ENCODE measurements at places on chromosomes 2 and 18.

DNA sequence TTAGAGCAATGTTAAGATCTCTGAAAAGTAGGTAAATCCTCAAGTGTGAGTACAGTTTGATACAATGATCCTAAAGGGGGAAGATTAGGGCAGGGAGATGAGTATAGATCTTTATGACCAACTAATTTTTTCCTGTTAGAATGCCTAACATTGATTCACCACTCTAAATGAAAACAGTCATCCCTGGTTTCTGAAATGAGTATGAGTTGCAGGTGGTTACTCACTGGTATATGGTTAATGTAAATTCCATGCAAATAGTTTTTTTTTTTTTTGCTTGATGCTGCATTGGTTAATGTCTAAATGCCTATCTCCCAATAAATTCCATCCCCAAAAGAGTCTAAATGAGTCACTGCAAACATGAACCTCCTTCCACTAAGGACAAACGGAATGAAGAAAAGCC, 55.0 kb upstream of the SERPINB2 start:
- DNase-seq, result no peak

GRCh38 chr2:167953776-167954175, 293.6 kb downstream of the STK39 start:
- no peak for DNase-seq

DNA sequence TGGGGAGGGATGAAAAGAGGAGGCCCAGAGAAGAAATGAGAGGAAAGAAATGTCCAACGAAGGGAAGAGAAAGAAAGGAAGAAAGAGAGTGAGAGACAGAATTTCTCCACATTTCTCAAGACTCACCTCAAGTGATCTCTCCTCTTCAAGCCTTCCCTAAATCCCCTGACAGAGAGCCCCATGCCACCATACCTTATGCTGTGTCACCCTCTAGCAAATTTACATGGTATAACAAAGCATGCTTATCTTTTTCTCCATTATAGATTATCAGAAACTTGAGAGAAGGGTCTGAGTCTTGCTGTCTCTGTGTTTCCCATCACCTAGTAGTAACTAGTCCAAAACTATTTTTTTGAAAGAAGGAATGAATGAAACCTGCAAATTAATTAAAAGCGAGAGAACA, 1208.4 kb downstream of the DPP10 start:
- DNase-seq, result no peak

GRCh38 chr2:170843656-170844055, 27.0 kb downstream of the GAD1 start:
- no peak for DNase-seq

- no peak for DNase-seq
Observed at GRCh38 chr2:114843963-114844362, 401.5 kb downstream of the DPP10 start.

- DNase-seq, result no peak
Observed at GRCh38 chr2:208496129-208496528, 89.5 kb downstream of the PTH2R start.

GRCh38 chr2:167478196-167478595, 589.9 kb downstream of the XIRP2 start:
- no peak for DNase-seq

- no peak for DNase-seq
Observed at GRCh38 chr2:30213326-30213725, 18.0 kb upstream of the LBH start.

DNA sequence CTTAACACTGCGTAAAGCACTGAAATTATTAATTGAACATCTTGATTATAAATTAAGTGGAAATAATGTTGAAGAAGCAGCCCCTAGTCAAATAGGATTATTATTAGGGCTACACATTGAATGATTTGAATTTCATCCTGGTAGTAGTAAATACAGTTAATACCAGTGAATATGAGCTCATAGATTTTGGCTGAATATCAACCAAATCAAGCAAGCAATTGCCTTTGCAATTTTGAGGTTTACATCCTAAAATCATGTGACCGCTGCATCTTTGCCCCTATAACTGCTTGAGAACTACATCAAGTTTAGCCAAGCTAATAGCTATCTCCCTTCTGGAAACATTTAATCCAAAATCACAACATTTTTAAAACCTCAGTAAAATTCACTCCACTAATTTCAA, 801.2 kb upstream of the PIK3C3 start:
- DNase-seq, result no peak

DNA sequence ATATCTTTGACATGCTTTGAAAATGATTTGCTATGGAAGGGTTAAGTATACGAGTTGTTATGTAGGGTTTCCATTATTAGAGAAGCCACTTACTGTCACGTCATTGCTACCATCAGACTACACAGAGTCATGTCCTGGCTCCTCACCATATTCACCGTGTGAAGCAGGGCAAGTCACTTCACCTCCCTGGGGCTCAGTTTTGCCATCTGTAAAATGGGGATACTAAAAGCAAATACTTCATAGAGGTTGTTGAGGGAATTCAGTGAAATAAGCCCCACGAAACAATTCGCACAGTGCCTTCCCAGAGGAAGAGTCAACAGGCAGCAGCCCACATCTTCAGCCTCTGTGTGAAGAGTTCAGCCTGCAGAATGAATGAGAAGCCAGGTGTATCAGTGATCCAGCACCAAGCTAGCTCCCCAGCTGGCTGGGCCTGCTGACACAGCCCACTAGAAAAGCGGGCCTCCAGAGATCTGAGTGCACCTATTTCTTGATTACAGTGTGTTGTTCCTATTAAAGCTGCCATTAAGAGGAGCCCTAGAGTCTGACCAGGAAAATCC, 3.4 kb downstream of the DIPK1C start:
- no peak for DNase-seq

- no peak for DNase-seq
Observed at GRCh38 chr2:74078466-74078865, 69.2 kb downstream of the BOLA3 start.

DNA sequence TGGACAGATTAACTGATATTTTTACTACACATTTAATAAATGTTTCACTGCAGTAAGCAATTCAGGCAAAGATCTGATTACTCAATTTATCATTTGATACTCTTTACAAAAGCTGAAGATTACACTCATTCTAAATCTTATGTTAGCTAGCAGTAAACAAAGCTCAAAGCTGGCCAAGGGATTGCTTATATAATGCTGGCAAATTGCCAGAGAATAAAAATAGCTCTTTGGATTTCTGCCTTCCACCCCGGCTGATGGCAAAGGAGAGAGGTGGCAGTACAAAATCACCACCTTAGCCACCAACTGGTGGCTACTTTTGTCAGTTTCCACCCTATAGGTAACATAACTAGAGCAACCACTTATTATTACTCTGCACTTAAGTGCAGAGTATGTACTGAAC, 320.5 kb downstream of the FSIP2 start:
- DNase-seq, result no peak

GRCh38 chr2:197516393-197516761, 511 bp downstream of the MOB4 start:
- no peak for DNase-seq

DNA sequence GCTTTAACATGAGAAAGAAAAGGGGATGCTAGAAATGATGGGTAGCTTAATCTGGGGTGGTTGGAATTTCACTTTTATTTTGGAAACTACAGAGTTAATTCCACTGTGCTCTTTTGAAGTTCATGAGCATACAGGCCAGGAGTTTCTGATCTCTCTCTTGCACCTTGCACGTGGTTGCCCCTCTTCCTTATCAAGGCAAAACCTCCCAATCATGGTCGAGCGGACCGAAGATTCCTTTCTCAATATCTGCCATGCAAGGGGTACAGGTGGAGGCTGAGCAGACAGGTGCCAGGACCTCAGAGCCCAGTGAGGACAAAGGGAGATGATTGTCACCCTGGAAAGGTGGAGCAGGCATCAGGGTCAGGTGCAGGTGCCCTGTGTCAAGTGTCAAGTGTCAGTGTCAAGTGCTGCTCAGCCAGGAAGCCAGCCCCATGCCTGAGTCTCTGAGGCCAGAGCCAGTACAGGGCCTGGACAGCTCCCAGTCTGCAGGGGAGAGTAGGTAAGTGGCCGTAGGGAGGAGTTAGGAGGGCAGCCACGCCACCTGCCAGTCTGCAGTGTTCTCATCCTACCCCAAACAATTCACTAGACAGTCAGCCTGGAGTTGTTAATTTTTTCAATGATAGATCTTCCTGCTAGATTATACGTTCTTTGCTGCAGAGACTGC, 42.2 kb downstream of the LPIN1 start:
- DNase-seq, result no peak

- no peak for DNase-seq
Observed at GRCh38 chr2:238947920-238948710, 100.2 kb downstream of the TWIST2 start.

DNA sequence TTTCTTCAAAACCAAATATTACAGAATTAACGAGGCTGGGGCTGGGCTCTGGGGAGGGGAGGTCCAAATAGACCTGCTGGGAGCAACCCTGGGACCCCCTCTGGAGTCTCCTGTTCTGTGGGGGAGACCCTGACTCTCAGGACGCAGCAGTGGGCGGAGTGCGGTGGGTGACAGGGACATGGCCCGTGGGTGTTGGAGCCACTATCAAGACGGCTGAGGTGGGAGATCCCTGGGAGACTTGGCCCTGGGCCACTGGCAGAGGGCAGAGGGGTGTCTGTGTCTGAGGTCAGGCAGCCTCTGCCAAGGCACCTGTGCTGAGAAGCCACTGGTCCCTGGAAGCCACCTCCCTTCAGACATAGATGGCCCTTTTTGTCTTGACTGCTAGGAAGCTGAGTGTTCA, 79.5 kb upstream of the CTDP1 start:
- DNase-seq, result no peak

GRCh38 chr2:106117882-106118684, 76.0 kb downstream of the UXS1 start:
- no peak for DNase-seq

GRCh38 chr2:234788381-234788780, 163.4 kb upstream of the SH3BP4 start:
- DNase-seq, result no peak

DNA sequence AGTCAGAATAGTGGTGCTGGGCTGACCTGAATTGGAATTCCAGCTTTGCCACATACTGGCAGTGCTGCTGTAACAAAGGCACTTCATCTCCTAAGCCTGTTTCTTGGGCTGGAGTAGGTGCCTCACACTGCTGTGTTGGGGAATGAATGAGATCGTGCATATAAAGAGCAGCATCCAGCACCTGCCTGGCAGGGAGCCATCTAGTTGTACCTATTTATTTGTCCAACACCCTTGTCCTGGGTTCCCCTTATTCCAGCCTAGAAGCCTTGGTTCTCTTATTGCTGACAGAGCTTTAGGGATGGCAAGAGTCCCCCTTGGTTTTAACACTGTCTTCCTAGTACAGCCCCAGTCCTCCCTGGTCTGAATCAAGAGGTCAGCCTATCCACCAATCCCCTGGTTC, 275.3 kb upstream of the RAB12 start:
- no peak for DNase-seq

- no peak for DNase-seq
Observed at GRCh38 chr2:114400890-114401289, 41.6 kb upstream of the DPP10 start.

DNA sequence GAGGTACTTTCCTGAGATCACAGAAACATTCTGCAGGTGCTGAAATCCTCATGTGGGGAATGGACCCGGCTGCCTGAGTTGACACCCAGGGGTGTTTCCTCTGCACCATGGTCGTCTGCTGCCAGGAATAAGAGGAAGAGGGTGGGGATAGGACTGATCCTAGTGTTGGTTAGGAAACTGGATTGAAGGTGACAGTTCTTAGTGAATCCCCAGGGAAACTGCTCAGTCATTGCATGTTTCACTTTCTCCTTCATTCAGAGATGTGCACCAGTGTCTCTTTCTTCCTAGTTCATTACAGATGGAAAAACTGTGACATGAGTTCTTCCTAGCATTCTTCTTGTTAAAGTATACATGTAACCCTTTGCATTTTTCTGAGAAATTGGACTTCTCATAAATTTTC, 294.3 kb downstream of the PTGR3 start:
- no peak for DNase-seq

DNA sequence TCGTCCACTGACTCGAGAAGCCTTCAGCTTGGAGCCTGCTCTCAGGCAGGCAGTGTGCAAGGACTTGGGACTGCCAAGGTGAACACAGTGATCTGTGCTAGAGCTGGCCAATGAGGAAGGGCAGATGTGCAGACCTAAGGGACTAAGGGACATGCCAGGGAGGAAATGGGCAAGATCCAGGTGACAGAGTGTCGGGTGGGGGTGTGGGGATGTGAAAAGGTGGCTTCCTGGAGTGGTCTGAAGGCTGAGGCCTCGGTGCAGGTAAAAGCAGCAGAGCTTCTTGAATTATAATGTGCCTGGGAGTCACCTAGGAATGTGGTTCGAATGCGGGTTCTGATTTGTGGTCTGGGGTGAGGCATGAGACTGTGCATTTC, 42.0 kb downstream of the STEAP3 start:
- no peak for DNase-seq

DNA sequence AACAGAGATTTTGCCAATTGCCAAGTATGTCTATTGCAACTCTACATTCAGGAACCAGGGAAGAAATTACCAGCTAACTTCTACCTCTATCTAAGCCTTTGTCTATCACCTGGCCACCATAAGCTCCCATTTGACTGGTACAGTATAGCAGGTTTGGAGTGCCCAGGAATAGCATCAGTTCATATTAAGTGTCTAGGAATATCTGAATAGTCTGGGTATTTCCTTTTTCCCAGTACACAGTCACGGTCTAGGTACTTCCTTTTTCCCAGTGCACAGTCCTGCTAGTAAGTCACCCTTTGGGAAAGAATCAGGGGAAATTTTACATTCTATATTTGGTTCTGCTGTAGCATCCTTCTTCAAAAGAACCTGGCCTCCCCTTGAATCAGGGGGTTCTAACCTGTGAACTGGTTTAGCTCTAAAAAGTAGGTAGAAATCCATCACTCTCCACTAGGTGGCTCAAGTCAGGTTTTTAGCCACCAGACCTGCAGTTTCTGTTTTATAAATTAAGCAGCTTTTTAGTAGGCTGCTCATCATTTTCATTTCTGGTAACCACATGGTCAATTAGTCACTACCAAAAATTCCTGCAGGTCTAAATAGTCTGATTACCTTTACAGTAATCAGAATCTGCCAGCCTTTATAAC, 49.3 kb upstream of the DNAJC10 start:
- DNase-seq, result no peak

GRCh38 chr18:965921-966758, 61.5 kb downstream of the ADCYAP1 start:
- DNase-seq, result no peak

DNA sequence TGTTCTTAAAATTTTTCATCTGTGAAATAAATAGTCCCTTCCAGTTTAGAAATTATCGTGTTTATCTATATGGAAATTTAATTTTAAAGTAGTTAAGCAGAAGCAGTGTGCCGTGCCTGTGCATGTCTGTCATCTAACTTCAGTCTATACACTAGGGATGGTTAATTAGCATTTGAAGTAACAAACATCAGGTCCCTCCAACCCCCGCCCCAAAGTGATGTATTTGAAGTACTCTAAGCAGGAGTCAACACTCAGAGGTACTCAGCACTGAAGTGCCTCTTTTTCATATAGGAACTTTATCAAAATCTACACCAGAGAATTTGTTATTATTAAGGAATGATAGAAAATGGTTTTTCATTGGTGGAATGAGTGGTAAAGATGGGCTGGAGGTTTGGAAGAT, 33.0 kb downstream of the LANCL1 start:
- no peak for DNase-seq

DNA sequence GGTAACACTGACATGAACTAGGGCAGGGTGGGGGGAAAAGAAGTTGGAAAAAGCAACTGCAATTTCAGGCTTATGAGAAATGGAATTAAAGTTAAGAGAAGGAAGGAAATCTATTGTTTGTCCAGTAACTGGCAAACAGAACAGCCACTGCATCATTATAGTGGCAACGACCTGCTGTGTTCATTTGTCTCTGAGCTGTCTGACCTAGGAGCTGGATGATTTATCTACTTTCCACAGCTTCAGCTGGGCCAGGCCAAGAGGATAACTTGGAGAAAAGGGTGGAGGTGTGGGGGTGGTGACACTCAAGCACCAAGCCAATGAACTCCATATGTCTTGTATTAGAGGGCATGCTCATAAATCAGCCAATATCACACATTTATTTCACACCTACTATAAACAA, 291.5 kb upstream of the KLHL29 start:
- no peak for DNase-seq
